ENCODE measurements at places on chromosomes 5 and 9. TPM values are rescaled to one million over a fixed set of nuclear protein-coding genes. Genes with fewer than 3 reads are reported as not detected.

Gene SH3TC2
- total RNA-seq, result not detected

- H3K4me3 ChIP-seq, result no peak overlapping the region
- no peaks in the 10 kb centered on the region for H3K27me3 ChIP-seq
- H3K27ac ChIP-seq, result no peak overlapping the region
- peaks cover 2% of the 10 kb centered on the region for H3K36me3 ChIP-seq
- H3K4me1 ChIP-seq, result peaks cover 2% of the 10 kb centered on the region
- DNase-seq, result peak; percentile 90
Observed at GRCh38 chr9:100437860-100438805, 11.2 kb downstream of the MSANTD3 start.

Gene STK32A
- not detected for total RNA-seq

- H3K27ac ChIP-seq, result no peak overlapping the region
- H3K4me3 ChIP-seq, result no peak overlapping the region
- H3K36me3 ChIP-seq, result no peaks in the 10 kb centered on the region
- H3K4me1 ChIP-seq, result no peaks in the 10 kb centered on the region
Observed at GRCh38 chr9:94920420-94921091, 194.1 kb downstream of the AOPEP start.

GRCh38 chr9:128122809-128123175 is 4.7 kb downstream of the PTGES2 start:
- peaks cover 25% of the 10 kb centered on the region for H3K36me3 ChIP-seq
- H3K4me3 ChIP-seq, result no peak overlapping the region
- H3K27me3 ChIP-seq, result no peaks in the 10 kb centered on the region
- no peak overlapping the region for H3K27ac ChIP-seq

Gene SPATA31C1
- total RNA-seq, result not detected

GRCh38 chr5:81626524-81626923 is 124.4 kb downstream of the SSBP2 start:
- H3K4me1 ChIP-seq, result peaks cover 7% of the 10 kb centered on the region
- H3K27me3 ChIP-seq, result no peaks in the 10 kb centered on the region
- H3K36me3 ChIP-seq, result peaks cover 14% of the 10 kb centered on the region
- no peak overlapping the region for H3K4me3 ChIP-seq

Data from activated CD4-positive, alpha-beta T cell treated with anti-CD3 and anti-CD28 coated beads, Interleukin-2, amount 10 ng/mL, durations not matched to agents 24 days and 14 days (primary cell).